ENCODE measurements at places on chromosomes 6 and 20. TPM values are rescaled to one million over a fixed set of nuclear protein-coding genes. Genes with fewer than 3 reads are reported as not detected.

GRM4 gene
- total RNA-seq: not detected

MAP7 gene
- total RNA-seq: 0.49 TPM

RAMACL gene
- 0.66 TPM for total RNA-seq

AGPAT4 gene
- total RNA-seq: 2.1 TPM

OLIG3 gene
- not detected for total RNA-seq

TAGAP gene
- 0.08 TPM for total RNA-seq

ADGRG6 gene
- total RNA-seq: 12.1 TPM
